WTC11 (cell line): ENCODE measurements at places on chromosomes 4 and X.

DNA sequence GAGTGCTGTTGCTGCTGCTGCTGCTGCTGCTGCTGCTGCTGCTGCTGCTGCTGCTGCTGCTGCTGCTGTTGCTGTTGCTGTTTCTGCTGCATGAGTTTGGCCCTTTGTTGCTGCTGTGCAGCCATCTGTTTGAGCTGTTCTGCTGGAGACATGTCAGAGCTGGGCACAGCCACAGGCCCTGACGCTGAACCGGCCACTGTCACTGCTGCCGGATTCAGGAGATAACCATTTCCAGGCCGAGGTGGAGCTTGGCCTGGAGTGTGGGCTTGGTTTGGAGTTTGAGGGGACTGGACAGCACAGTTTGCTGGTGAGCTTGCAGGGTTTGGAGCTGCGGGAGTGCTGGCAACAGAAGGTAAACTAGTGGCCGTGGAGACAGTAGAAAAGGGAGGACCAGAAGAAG is 224.3 kb downstream of the MGST2 start:
- no peak for DNase-seq

DNA sequence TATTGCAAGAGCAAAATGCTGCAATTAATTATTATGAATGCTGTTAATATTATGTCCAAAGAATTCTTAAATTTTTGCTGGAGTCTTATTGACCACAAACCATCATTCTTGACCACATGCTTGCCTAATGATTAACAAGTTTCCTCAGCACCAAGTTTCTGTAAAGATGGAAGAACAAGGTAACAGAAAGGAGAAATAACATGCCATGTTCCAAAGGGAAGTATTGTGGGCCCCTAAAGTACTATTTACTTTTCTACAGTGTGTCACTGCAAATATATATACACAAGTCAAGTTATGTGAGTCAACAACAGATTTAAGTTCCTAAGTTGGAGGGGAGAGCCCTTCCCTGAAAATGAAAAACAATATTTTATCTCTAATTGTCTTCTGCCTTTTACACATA is 20.6 kb downstream of the FAM47E start:
- DNase-seq: no peak

- no peak for DNase-seq
Observed at GRCh38 chr4:38831653-38832052, 25.0 kb downstream of the TLR6 start.

DNA sequence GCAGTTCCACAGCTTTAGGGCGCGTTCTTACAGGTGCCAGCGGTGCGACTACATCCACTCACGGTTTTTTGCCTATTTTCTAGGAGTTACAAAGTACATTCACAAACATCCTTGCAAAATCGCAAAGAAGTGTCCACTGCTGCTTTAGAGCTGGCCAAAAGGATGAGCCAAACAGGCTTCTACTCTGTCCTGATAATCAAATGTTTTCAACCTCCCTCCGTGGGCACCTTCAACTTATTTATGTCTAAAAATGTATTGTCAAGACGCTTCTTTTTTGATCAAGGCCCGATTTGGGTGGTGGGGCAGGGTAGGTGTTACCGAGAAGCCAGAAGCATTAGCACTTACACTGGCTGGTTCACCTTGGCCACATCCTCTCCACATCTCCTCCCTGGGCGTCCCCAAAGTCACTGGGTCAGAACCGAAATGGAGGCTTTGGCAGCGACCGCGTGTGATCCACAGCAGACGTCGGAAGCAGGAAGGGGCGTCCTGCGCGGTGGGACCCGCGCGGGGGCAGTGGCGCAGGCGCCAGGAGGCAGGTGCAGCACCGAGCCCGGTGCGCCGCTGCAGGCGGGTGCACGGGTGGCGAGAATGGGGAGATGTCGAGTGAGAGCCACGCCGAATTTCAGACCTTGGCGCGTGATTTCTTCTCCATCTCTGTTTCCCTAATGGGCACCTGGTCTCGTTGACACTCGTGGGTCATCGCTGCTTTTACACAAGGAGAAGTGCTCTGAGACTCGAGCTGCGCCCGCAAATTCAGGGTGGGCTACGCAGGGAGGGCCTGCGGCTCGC is 16.9 kb downstream of the NKX3-2 start:
- no peak for DNase-seq

- DNase-seq: no peak
Observed at GRCh38 chrX:148049441-148049840, 68.3 kb downstream of the FMR1NB start.

GRCh38 chr4:95465010-95465409 is 83.8 kb downstream of the UNC5C start:
- no peak for DNase-seq

DNA sequence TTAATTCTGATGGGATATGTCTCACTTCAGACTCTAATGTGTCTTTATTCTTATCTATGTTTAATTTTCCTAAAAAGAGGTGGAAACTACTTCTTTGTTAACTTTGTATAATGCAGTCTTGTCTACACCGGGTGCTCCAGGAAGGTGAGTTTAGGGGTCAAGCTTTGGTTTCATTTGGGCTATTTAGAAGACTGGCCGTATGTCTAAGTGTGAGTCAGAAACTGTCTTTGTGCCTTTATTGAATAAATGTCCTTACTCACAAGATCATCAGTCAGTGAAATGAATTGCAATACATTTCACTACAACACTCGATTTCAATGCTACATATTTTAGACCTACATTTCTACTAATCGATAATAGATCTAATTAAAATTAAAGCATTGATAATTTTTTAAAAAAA is 56.2 kb downstream of the PROM1 start:
- DNase-seq: no peak

DNA sequence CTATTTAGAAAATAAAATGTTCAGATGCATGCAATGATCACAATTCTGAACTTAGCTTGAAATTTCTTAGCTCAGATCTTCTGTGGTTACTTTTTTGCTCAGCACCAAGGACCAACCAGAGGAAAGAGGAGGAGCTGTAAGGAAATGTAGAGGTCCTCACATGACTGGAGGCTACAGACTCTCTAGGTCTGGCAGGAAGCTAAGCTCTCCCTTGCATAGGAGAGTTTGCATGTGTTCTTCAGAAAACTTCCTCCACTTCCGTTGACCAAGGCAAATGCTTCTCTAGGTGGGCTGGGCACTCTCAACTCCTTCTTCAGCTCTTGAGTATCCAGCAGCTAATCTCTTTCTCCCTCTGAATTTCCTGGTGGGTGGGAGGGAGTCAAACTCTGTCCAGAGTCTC is 119.6 kb downstream of the BTC start:
- no peak for DNase-seq

DNA sequence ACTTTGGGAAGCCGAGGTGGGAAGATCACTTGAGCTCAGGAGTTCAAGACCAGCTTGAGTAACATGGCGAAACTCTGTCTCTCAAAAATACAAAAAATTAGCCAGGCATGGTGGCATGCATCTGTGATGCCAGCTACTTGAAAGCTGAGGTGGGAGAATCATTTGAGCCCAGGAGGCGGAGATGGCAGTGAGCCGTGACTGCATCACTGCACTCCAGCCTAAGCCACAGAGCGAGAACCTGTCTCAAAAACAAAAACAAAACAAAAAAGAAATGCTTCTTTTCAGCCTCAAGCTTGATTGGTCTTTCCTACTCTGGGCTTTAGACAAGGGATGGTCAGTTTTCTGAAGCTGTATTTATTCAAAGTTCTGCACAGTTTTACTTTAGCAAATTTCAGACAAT is 15.8 kb upstream of the DHRSX start:
- DNase-seq: no peak
